ENCODE measurements at places on chromosomes 16 and 17. TPM values are rescaled to one million over a fixed set of nuclear protein-coding genes. Genes with fewer than 3 reads are reported as not detected.

ZFP3 gene
- total RNA-seq = 7.0 TPM

GRCh38 chr16:46658925-46659324, 30.1 kb downstream of the VPS35 start:
- peak; percentile 28 for DNase-seq

DNA sequence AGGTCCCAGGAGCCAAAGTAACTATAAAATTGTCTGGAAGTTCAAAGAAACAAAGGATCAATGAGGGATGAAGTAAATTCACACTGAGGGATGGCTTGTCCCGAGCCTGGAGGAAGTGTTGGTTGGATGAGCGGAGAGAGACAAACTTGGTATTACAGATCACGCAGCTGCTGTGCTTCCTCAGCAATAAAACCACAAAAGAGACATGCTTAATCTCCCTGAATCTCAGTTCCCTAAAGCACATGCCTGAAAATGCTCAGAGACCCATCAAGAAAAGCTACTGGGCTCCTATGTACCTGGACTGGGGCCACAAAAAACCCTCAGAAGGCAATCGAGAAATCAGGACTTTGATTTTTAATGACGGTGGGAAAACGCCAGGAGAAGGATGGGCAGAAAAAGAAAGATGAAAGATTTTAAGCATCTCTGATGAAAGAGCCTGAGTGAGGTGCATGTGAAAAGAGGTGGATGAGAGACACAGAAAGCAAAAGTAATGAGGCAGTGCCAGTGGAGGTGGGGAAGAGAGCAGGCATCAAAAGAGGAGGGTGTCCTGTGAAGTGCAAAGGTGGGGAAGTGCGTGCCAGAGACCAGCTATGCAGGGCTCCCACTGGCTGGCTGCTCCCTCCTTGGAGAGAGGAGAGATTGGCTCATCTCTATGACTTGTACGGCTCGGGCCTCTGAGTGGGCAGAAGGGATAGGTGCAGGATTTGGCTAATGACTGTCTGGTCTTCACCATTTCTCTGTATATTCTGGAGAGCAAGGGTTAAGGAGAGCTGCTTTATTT, 143.7 kb downstream of the ABCC12 start:
- DNase-seq = peak; percentile 38

GRCh38 chr16:20099375-20099774, 25.7 kb upstream of the GPR139 start:
- no peak for DNase-seq

DNA sequence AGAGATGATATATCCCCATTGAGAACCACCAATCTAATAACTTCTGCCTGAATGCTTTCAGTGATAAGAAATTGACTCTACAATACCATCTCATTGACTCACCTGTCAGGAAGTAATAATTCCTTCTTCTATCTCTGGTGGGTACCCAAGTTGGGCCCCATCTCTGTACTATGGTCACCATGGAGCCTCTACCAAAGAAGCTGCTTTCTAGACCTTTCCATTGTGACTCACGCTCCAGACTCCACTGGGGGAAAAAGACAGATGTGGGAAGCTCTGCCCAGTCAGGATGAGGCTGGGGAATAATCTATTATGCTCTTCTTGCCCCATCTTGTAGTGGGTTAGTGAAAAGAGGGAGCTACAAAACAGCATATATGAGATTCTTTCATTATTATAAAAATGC, 100.4 kb downstream of the COPRS start:
- DNase-seq = no peak

GRCh38 chr17:80782536-80783427, 208.9 kb upstream of the CHMP6 start:
- no peak for DNase-seq
